ENCODE measurements at places on chromosomes 11 and 22. TPM values are rescaled to one million over a fixed set of nuclear protein-coding genes. Genes with fewer than 3 reads are reported as not detected.

Gene PHETA2
- total RNA-seq = 12.7 TPM

Gene GATD1
- total RNA-seq = 13.3 TPM

Gene KRTAP5-10
- not detected for total RNA-seq

Gene TSPAN32
- total RNA-seq = 15.2 TPM

Gene HORMAD2
- not detected for total RNA-seq

Gene ZNF280B
- 1.2 TPM for total RNA-seq

Gene DESI1
- total RNA-seq = 62.3 TPM

Gene TSSK2
- not detected for total RNA-seq

Gene KRTAP5-4
- not detected for total RNA-seq

Gene WNT11
- 6.8 TPM for total RNA-seq

Gene KCNJ5
- total RNA-seq = 8.2 TPM

Gene AIFM3
- 1.0 TPM for total RNA-seq

Gene SLC22A8
- not detected for total RNA-seq

Gene HTR3A
- total RNA-seq = not detected

Gene OR8G5
- not detected for total RNA-seq

Gene LMO1
- not detected for total RNA-seq

Gene ASCL2
- 0.51 TPM for total RNA-seq

Gene CDON
- total RNA-seq = 17.6 TPM

Gene TMEM45B
- total RNA-seq = not detected

Gene MIF
- 273 TPM for total RNA-seq

Gene HTR3B
- not detected for total RNA-seq

Gene NPAS4
- total RNA-seq = not detected

Gene MGAT3
- total RNA-seq = 11.3 TPM

Gene PNPLA3
- 0.16 TPM for total RNA-seq

Gene B4GALNT4
- 0.39 TPM for total RNA-seq

Gene SLC22A12
- not detected for total RNA-seq

Gene SORL1
- total RNA-seq = 7.5 TPM

Gene TMPRSS13
- total RNA-seq = not detected

Gene LYVE1
- total RNA-seq = 15.9 TPM

Gene FDXACB1
- 2.0 TPM for total RNA-seq

Gene RBM4
- total RNA-seq = 53.8 TPM

Gene PRRG4
- 1.4 TPM for total RNA-seq

Gene FAM111B
- total RNA-seq = 0.20 TPM

Gene PGA5
- total RNA-seq = 0.48 TPM

Gene DSCAML1
- 0.67 TPM for total RNA-seq

Gene TUB
- 11.3 TPM for total RNA-seq

All from right atrium auricular region (tissue), 2 donors.